Stimulated activated CD4-positive, alpha-beta T cell treated with anti-CD3 and anti-CD28 coated beads, TNF-alpha, amount 100 ng/mL, for 24 hours (primary cell): ENCODE measurements at places on chromosomes 12 and 14.

DNA sequence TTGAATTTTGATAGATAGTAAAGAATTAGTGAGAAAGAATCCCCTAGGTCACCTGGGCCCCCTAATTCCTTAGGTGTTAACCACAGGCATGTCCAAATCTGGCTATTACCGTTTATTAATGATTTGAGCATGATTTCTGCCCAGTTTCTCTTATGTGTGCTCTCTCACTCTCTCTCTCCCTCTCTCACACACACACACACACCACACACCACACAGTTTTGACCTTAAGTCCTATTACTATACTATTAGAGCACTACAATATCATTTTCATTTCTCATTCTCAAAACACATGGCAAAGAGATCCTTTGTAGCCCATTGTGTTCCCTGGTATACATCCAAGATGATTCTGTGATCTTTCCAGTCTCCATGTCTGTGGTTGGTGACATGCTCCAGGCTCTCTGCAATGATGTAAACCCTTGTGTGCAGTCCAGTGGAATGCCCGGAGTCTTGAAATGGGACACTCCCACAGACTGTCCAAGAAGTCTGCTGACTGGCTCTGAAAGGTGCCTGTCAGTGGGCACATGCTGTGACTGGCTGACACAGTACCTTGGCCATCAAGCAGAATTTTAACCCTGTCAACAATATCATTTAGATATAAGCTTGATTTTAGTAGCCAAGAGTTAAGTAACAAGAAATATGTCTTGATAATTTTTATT lies 96.2 kb downstream of the FIGNL2 start:
- no peak for DNase-seq

GRCh38 chr12:131449027-131449426 lies 261.9 kb upstream of the SFSWAP start:
- DNase-seq, result no peak

DNA sequence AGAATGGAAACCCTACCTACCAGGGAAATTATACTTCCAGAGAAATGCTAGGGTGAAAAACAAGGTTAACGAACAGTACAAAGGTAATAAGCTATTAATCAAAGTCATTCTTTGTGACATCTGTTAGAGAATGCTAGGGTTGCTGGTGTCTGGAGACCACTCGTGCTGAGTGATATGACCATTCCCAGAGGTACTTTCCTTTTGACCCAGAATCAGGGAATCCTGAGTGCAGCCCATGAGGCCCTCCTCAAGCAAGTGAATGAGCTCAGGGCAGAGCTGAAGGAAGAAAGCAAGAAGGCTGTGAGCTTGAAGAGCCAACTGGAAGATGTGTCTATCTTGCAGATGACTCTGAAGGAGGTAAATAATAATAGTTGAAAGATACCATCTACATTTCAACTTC lies 31.7 kb downstream of the RPGRIP1 start:
- no peak for DNase-seq

DNA sequence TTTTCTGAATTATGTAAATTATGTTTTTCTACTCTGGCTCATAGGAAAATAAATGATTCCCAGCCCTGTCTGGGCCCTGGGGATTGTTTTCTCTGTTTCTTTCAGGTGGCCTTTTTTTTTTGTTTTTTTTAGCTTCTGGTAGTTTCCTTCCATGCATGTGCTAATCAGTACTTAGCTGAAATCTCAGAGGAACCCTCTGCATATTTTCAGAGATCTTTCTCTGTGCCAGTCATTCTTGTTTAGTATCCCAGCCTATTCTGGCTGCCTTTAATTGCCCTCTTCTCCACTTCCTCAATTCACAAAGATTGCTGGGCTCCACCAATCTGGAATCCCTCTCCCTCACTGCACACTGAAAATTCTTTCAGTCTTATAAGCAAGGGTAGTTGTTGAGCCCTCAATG lies 46.9 kb downstream of the CNOT2 start:
- no peak for DNase-seq

- no peak for DNase-seq
Observed at GRCh38 chr12:100574187-100575074, 947 bp downstream of the GAS2L3 start.

- no peak for DNase-seq
Observed at GRCh38 chr12:112979041-112979680, 842 bp downstream of the OAS2 start.

DNA sequence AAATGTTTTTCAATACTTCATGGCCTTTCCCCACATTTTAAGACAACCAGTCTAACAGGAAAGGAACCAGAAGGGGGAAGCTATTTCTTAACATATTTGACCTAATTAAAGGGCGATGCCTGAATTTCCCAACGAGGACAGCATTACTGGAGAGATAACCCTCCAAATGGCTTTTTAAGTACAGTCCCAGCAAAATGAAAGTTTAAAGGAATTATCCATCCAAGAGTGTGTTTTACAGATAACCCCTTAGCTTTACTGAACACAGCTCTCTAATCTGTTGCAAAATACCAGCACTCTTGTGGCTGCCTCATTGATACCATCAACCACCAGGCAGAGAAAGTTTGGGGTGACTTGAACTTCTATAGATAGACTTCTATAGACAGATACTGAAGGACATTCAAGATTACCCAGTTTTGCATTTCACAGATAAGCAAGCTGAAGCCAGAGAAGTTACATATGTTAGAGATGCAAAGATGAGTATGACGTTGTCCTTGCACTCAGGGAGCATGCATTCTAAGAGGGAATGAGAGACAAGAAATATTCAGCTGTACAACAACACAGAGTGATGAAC lies 41.3 kb upstream of the DUSP6 start:
- no peak for DNase-seq

GRCh38 chr12:68998041-68998440 lies 65.1 kb upstream of the CPM start:
- DNase-seq, result no peak

DNA sequence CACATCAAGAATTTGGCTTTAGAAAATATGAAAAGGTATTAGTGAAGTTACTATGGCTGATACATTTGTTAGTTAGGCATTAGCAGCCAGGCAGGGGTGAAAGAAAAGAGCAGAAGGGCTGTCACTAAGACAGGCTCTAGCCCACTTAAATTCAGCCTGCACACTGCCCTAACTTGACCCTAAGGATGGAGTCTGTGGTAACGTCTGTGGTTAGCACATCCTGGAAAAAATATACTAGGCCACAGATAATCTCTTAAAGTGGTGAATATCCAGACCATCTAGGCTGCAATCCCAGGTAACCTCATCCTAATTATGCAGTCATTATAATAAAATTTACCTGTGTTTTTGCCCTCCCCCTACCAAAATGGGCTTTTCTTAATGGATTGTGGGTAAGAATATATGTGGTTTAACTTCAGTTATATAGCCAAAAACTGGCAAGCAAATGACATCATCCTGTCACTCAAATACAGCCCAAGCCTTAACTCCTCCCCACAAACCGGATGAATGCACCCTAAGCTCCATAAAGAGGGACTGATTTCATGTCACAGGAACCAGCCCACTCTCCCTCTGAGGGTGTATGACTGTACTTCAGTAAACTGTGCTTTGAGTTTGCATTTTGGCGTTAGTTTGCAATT lies 440.9 kb downstream of the LRFN5 start:
- DNase-seq, result no peak
